ENCODE measurements at places on chromosomes 7 and 10.

GRCh38 chr10:68111584-68111983 lies 2.3 kb downstream of the MYPN start:
- DNase-seq: no peak

DNA sequence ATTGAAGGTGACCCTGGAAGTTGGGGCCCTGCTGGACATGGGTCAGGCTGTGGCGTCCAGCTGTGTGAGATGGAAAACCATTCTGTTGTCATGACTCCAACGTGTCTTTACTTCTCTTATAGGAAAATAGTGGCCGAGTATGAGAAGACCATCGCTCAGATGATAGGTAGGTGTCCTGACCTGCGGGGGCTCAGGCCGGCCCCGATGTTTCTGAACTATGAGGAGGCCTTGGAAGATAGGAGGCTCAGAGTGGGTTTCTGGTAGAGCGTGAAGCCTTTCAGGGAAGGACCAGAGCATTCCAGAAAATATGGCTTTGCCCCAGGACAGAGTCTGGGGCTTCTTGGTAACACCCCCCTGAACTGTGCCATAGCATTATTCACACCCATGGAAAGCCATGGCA lies 29.3 kb upstream of the BTBD16 start:
- DNase-seq: no peak

GRCh38 chr10:1575481-1576244 lies 161.7 kb downstream of the ADARB2 start:
- DNase-seq: no peak

GRCh38 chr10:99799613-99800012 lies 17.2 kb downstream of the ABCC2 start:
- no peak for DNase-seq

DNA sequence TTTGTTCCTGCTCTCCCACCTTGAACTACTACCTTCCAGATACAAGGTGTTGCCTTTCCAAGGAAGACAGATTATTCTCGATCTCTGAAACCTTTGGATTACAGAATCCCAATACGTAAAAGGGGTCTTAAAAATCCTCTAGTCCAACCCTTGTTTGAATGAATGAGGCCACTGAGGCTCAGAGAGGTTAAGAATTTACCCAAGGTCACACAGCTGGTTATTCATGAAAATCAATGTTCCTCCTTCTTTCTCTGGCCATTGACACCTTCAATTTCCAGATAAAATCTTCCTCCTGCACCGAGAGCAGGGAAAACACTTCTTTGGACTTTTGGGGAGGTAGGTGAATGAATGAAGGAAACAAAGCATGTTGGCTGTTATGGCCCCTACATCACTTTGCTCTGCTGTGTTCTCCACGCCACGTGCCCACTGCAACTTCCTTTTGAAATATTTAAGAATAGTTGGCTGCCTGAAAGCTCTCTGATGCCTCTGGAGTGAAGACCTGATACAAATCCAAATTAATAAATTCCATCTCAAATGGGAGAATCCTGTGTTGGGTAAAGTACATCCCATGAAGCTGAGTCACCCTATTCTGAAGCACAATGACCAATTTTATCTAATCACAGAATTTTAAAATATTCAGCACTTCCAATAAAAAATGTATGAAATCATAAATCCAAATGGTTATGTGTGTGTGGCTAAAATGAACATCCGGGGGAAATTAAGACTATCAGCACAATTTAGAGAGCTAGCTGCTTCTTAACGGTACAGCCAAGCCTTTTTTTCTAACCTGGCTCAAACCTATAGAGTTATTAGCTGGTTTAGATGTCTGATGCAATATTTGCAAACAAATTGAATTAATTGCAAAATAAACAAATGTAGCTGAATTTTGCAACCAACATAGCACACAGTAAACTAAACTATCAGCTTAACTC lies 7.3 kb downstream of the SVIL start:
- DNase-seq: no peak

DNA sequence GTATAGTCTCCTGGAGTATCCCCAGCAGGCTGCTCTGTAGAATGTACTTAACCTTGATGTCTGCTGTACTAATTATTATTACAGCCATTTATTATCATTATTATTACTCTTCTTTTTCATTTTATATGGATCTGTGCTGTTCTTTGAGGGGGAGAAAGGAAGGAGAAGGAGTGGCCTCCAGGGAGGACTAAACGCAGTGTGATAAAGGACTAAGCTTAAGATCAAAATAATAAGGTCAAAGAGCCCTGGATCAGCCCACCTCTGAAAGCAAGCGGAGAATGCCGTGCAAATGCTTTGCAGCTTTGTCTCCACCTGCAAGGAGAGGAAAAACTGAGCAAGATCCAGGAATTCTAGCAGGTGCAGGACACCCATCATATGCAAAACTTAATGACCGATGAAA lies 65.3 kb downstream of the RELN start:
- no peak for DNase-seq
